ENCODE measurements at places on chromosomes 6 and 20.
A peak's percentile ranks its signal among the peaks of the same experiment; 100 is the strongest.

DNA sequence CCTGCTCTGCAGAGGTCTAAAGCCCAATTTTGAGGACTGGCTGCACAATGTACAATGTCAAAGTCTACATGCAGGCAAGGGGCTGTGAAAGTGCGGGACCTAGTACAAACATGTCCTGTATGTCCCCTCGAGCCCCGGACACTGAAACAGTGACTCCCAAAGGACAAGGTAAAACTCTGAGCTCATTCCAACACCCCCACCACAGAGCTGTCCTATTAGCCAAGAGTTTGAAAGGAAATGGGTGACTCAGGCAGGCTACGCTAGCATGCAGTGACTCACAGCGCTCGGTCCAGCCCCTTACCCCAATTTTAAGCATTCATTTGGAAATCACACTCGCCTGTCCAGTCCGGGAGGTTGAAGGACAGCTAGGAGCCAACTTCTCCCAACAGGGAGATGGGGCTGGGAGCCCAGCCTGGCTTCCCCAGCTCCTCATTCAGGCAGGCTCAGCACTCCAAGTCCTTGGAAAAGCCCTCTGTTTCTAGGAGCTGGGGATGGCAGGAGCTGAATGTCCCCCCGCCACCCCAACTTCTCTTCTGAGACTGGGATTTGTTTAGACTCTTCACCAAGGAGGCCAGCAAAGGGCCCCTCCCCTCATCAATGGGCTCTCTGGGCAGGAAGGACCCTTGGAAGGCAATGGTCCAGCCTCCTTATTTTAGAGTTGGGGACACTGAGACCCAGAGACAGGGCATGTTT, 3.9 kb downstream of the SDC4 start:
- no peak for DNase-seq

GRCh38 chr6:62707156-62707555, 421.1 kb upstream of the KHDRBS2 start:
- DNase-seq = no peak

GRCh38 chr6:86937219-86938079, at the start of gene HTR1E:
Gene HTR1E, plus strand, starts transcription at chr6:86937528. Its CDS starts 77,807 bp downstream, at chr6:87015335.
- no peak for DNase-seq

DNA sequence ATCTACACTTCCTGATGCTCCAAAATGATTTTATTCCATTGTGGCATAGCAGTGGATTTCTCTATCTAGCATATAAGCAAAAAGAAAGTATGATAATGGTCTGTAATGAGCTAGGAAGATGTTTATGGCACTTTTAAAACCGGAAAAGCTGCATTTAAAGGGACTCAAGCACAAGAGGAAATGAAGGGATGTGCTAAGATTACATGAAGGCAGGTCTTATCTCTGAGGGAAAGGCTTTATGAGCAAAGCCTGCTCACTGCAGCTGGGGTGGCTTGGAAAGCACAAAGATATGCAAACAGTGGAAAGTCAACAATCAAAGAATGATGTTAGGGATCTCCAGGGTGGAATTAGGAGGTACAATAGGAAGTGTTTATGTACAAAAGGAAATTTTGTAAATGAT, 138.2 kb downstream of the TENT5A start:
- no peak for DNase-seq

DNA sequence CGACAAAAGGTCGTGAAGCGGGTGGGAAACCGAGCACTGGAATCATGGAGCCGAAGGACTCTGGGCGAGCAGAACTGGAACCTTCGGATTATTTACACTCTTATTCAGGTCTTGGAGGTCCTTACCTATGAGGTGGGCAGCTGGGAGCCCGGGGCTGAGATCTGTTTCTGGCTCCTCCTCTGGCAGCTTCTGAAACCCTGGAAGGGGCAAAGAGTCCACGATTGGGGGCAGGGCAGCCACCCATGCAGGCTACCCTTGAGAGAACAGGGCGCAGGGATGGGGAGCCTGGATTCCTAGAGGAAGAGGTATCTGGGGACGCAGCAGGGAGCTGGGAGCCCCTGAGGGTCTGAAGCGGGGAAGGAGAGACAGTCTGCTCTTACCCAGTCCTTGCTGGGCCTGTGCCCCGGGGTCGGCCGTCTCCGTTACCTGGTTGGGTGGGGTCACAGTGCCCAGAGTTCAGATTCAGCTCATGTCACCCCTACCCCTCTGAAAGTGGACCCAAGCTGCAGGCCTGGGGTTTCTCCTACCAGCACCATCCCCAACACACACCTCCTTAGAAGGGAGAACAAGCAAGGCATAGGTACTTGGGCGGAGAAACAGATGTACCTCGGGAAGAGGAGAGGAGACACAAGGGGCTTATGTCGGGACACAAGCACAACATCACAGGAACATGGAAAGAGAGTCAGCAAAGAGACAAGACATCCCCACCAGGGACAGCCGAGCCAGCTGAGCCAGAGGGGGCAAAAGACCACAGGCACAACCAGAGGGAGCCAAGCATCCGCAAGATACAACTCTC, 592 bp downstream of the LTB start:
- DNase-seq = no peak

DNA sequence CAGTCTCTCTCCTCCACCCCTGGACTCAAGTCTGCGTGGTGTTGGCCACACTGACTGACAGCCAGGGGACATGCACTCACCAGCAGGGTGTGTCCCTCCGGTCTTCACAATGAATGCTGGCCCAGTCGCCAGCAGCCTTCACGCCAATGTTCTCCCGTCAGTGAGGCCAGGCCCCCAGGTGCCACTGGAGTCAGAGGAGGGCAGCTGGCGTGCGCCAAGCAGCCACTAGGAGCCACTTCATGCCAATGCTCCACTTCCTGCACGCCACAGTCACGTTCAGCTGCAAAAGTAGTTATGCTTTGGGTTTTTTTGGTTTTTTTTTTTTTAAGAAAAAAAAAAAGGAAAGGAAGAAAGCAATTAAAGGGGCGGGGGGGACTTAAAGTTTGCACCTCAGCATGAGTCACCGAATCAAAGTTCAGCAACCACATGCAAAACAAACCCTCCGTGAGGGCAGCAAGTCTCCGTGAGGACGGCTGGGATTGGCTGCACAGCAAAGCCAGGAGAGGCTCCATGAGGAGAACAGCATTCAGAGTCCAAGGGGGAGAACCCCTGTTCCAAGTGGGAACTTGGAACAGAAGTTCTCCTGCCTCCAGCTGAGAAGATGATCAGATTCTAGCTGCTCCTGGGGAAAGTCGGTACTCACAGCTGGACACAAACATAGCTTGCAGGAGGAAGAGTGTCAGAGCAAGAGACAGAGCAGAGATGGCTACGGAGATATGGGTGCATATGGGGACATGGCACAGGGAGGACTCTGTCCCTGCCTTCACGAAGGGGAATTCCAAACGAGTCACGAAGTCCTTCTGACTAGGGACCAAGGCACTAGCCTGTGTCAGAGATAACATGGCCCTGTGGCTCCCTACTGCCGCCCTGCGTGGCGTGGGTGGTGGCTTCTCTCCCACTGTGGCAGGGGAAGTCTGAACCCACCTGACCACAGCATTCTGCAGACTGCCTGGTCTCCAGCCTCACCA, at the start of gene ZC3H12D:
Gene ZC3H12D, minus strand, starts transcription at position 282 of the 968 bp plus-strand sequence. CDS start 10,471 bp downstream, outside the sequence.
- peak; percentile 40 for DNase-seq

DNA sequence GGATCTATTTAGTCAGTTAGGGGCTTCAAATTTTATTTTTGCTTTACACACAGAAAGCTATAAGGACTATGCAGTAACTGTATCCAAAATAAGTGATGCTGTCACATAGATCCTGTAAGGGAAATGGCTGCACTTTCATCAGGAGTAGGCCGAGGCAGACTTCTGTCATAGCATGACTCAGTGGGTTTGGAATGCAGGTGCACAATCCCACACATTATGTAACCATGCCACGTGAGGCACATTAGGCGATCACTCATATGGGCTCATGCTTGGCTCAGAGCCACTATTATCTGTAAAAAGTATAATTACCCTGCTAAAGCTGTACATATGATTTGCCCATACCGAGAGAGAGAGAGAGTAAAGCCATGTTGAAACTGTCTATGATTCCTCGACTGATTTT, 1189.4 kb upstream of the EYS start:
- DNase-seq = no peak

- no peak for DNase-seq
These were observed 34.4 kb downstream of the ADGRG6 start for GRCh38 chr6:142336183-142336582.

DNA sequence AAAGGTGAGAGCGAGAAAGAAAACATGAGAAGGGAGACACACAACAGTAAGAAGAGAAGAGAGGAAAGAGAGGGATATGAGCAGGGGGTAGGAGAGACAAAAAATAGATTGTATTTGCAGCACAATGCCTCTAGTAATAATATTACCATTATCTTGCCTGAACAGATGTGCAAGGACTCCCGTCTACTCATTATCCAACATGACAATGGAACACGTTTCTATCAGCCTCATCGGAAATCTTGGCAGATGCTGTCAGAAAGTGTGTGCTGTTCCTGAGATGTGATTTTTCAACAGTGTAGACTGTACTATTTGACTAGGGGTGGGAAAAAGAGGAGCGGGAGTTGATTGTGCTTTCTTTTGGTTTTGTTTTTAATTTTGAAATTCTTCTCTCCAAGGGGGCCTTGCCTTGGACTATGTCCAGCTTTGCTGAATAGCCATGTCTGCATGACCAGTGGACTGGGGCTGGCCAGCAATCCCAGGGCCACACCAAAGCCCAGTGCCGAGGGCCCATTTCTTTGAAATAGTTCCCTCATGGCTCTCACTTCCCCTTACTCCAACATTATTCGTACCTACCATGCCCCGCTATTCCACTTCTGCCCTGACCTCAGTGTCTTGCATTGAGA, 11.3 kb upstream of the TRAM2 start:
- DNase-seq = no peak

GRCh38 chr6:7921046-7921445, 10.5 kb upstream of the TXNDC5 start:
- DNase-seq = no peak

GRCh38 chr6:135331002-135331401, 149.9 kb downstream of the MYB start:
- no peak for DNase-seq

DNA sequence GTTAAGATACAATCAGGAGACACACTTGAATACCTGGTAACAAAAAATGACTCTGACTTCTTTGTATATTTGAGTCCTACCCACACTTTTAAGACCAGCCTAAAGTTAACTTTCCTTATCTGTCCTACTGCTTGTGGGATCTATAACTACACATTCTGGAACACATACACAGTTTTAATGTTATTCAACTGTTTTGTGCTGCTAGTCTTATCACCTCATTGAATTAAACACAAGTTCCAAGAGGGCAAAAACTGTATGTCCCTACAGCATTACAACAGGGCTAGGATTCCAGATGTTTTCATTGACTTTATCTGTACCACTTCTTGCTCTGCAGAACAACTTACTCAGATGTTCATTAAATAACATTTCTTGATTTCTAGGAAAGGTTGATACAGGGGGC, 2.8 kb downstream of the HMGN3 start:
- no peak for DNase-seq

DNA sequence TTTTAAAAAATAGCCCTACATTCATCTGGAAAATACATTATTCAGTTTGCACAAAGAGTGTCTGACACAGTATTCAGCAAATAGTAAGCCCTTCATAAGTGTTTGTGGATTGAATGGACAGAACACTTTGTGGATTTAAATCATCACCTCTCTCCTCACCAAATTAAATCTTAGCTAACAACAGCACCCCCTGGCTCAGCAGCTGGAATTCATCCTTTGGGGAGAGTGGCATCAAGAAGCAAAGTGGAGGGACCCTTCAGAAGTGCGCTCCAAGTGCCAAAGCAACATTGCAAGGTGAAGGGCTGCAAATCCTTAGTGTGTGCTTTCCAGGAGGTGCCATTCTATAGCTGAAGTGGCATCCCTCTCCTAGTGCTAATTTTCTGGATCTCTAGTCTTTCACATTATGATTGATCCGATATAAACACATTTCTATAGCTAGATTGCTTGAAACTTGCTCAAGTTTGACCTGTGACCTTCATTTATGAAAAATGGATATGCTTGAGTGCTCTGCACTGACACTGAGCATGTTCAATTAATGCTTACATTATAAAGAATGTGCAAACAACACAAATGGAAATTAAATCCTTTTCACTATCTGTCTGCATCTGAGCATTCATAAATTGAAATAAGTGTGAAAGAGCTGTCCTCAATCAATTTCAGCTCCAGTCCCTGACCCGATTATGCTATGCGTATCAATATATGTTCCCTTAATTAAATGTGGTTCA, 891.7 kb downstream of the C6orf118 start:
- DNase-seq = no peak

- DNase-seq = no peak
These were observed 249.3 kb downstream of the PREX1 start for GRCh38 chr20:48578397-48579098.

DNA sequence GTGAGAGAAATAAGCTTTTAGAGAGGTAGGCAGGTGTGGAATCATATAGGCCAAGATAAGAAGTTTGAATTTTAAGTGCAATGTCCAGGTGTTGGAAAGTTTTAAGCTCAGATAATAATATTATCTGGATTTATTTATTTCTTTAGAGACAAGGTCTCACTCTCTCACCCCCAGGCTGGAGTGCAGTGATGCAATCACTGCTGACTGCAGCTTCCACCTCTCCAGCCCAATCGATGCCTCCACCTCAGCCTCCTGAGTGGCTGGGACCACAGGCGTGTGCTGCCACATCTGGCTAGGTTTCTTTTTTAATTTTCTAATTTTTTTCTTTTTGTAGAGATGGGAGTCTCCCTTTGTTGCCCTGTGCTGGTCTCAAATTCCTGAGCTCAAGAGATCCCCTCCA, 5.5 kb upstream of the MAS1L start:
- DNase-seq = no peak

DNA sequence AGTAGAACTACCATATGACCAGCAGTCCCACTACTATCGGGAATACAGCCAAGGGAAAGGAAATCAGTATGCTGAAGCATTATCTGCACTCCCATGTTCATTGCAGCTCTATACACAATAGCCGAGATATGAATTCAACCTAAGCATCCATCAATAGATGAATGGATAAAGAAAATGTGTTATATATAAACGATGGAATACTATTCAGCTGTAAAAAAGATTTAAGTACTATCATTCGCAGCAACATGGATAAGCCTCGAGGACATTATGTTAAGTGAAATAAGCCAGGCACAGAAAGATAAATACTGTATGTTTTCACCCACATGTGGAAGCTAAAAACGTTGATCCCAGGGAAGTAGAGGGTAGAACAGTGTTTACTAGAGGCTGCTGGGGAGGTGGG, 44.1 kb downstream of the DTNBP1 start:
- no peak for DNase-seq

GRCh38 chr20:25084626-25085187, 2.8 kb upstream of the VSX1 start:
- DNase-seq = no peak

- DNase-seq = no peak
These were observed 83.7 kb upstream of the TMEM30A start for GRCh38 chr6:75368151-75368779.

GRCh38 chr6:26064619-26065257, 22.5 kb upstream of the HFE start:
- DNase-seq = no peak

GRCh38 chr6:118467181-118467580, 80.9 kb upstream of the PLN start:
- DNase-seq = no peak

- DNase-seq = no peak
These were observed 185.0 kb downstream of the ERMARD start for GRCh38 chr6:169936355-169936975.

Measured in activated CD8-positive, alpha-beta memory T cell treated with anti-CD3 and anti-CD28 coated beads for 4 hours (primary cell).